ENCODE measurements at places on chromosomes 11 and 22. TPM values are rescaled to one million over a fixed set of nuclear protein-coding genes. Genes with fewer than 3 reads are reported as not detected.

DNA sequence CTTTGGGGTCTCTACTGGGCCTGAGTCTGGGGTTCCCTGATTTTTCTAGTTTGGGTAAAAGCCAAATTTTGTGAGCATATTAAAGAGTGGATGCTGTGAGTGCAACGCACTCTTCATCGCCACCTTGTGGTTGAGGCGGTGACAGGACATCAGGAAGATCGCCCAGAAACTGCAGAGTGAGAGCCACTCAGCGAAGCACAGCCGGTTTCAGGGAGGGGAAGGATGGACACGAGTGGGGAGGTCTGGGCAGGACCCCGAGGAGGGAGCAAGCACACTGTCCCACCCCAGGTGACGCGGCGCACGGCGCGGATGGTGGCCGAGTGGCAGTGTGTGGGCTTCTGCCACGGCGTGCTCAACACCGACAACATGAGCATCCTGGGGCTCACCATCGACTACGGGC, 9.1 kb downstream of the SELENOO start:
- DNase-seq, result no peak

GRCh38 chr11:101748572-101749344, 165.0 kb upstream of the TRPC6 start:
- DNase-seq, result no peak

- no peak for DNase-seq
These were observed 47.7 kb upstream of the GAB2 start for GRCh38 chr11:78465169-78465942.

The MMP13 gene
- not detected for polyA plus RNA-seq

The QSER1 gene
- polyA plus RNA-seq, result 38.3 TPM

The RASSF10 gene
- polyA plus RNA-seq, result 25.3 TPM

The UPB1 gene
- 0.54 TPM for polyA plus RNA-seq
